ENCODE measurements at places on chromosomes 16 and 17. TPM values are rescaled to one million over a fixed set of nuclear protein-coding genes. Genes with fewer than 3 reads are reported as not detected.

DNA sequence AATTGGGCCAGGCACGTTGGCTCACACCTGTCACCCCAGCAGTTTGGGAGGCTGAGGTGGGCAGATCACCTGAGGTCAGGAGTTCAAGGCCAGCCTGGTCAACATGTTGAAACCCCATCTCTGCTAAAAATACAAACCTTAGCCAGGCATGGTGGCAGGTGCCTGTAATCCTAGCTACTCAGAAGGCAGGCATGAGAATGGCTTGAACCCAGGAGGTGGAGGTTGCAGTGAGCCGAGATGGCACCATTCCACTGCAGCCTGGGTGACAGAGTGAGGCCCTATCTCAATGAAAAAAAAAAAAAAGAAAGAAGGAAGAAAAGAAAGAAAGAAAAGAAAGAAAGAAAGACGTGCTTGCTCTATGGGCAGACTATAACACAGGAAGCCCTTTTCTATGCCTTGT, 84.4 kb downstream of the FOXL1 start:
- no peak for DNase-seq

GRCh38 chr16:3520413-3520812, 19.6 kb downstream of the CLUAP1 start:
- DNase-seq = no peak

DNA sequence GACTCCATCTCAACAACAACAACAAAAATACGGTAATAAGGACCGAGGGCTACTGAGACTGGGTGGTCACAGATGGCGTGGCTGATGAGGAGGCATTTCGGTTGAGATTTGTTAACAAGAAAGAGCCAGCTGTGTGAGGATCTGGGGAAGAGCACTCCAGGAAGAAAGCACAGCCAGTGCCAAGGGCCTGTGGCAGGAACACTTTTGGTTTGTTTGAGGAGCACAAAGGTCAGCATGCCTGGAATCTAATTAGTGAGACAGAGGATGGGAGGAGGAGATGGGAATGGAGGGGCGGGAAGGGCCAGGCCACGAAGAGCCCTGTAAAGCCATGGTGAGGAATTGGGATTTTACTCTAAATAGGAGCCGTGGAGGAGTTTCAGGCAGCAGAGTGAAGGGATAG, 24.9 kb downstream of the HASPIN start:
- no peak for DNase-seq

- no peak for DNase-seq
These were observed 4.6 kb downstream of the SEC14L5 start for GRCh38 chr16:4962716-4963115.

GRCh38 chr16:8565498-8565897, 24.8 kb downstream of the TMEM114 start:
- no peak for DNase-seq

DNA sequence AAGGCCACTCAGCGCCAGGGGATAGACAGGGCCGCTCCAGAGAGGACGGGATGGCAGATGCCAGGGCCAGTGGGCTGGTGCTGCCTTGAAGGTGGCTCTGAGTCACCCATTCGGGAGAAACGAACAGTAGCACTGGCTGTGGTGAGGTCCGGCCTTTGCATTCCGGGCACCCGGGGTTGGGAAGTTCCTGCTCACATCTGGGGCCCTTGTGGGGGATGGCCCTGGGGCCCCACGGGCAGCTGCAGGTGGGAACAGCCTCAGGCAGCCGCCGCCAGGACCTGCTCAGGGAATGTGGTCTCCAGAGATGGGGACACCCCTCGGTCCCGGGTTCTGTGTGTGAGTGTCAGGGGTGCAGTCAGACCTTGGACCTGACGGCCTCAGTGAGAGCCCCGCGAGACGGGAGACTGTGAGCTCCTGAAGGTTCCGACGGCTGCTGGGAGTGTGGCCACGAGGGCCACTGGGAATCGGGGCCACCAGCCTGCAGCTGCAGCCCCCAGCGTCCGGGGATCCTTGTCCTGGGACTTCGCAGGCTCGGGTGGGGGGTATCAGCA, 1.4 kb downstream of the CBFA2T3 start:
- DNase-seq = no peak

GRCh38 chr17:57092779-57093178, 7.7 kb downstream of the AKAP1 start:
- DNase-seq = no peak

DNA sequence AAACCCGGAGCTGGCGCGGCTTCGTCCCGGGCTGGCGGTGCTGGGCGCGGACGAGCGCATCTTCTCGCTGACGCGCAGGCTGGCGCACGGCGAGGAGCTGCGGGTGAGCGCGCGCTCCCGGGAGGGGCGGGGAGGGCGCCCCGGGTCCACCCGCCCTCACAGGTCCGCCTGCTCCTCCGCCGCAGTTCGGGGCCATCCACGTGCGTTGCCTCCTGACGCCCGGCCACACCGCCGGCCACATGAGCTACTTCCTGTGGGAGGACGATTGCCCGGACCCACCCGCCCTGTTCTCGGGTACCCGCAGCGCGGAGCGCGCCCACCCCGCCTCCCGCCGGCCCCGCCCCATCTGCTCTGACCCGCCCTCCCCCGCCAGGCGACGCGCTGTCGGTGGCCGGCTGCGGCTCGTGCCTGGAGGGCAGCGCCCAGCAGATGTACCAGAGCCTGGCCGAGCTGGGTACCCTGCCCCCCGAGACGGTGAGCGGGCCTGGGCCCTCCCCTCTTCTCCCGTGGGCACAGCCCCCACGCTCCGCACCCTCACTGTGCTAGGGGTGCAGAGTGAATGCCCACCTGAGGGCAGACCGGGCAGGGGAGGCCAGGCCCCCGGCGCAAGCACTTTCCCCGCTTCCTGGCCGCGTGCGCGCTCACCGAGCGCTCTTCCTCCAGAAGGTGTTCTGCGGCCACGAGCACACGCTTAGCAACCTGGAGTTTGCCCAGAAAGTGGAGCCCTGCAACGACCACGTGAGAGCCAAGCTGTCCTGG, 1.4 kb downstream of the HAGHL start:
- no peak for DNase-seq

DNA sequence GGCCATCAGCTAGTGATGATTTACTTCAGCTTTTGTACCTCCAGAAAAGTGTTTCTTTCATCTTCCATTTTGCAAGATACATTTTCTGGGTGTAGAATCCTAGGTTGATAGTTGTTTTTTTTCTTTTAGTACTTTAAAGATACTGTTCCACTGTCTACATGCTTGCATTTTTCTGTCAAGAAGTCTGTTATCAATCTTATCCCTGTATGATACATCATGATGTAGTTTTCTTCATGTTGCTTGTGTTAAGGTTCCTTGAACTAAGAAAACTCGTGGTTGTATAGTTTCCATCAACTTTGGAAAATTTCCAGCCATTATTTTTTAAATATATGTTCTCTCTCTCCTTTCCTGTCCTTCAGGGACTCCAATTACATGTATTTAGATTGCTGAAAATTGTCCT, 24.1 kb downstream of the DYNLL2 start:
- no peak for DNase-seq

DNA sequence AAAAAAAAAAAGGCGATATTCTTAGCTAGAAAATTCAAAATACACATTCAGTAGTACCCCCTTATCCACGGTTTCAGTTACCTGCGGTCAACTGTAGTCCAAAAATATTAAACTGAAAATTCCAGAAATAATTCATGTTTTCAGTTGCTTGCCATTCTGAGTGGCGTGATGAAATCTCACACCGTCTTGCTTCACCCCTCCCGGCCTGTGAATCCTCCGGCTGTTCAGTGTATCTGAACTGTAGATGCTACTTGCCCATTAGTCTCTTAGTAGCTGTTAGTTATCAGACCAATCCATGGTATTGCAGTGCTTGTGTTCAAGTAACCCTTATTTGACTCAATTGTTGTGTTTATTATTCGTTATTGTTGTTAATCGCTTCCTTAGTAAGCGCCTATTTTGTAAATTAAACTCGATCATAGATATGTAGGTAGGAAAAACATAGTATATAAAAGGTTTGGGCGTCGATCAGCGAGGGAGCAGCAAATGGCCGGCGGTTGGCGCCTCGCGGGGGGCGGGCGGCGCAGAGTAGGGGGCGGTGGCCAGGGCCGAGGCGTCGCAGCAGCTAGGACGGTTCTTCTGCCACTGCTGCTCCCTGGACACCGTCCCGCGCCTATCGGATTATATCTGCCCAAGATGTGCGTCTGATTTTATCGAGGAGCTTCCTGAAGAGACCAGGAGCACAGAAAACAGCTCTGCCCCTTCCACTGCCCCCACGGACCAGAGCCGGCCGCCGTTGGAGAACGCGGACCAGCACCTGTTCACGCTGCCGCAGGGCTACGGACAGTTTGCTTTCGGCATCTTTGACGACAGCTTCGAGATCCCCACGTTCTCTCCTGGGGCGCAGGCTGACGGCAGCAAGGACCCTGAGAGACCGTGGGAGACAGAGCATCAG, 39.8 kb upstream of the AKAP1 start:
- no peak for DNase-seq

Gene ZC3H18
- total RNA-seq = 24.9 TPM
